Activated T-helper 1 cell treated with Interleukin-2 at 50 U/mL for 16 hours (primary cell): ENCODE measurements at places on chromosomes 2 and 18.

GRCh38 chr2:173248381-173248780 is 106.3 kb upstream of the CDCA7 start:
- DNase-seq = no peak

GRCh38 chr2:96839293-96839874 is 4.4 kb downstream of the ANKRD23 start:
- peak; percentile 80 for DNase-seq

DNA sequence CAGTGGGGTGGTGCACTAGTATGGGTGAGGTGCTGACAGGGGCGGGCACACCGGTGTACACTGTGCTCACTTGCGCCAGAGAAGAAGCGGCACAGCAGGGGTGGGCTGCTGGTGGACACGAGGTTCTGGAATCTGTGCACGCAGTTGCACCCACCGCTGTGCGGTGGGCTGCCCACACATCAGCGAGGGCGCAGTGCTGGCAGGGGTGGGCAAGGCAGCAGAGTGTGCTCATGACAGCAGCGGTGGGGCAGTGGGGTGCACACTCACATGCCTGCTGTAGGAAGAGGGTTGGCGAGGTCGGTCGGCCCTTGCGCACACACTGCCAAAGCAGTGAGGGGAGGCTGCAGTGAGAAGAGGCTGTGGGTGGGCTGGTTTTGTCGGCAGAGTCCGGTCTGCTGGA is 141.8 kb downstream of the GALNT13 start:
- DNase-seq = no peak

GRCh38 chr2:137964066-137964858 is at the start of gene HNMT:
TSS of gene HNMT (plus strand) at chr2:137964473. CDS start at chr2:137964492, 19 bp downstream.
- DNase-seq = no peak

DNA sequence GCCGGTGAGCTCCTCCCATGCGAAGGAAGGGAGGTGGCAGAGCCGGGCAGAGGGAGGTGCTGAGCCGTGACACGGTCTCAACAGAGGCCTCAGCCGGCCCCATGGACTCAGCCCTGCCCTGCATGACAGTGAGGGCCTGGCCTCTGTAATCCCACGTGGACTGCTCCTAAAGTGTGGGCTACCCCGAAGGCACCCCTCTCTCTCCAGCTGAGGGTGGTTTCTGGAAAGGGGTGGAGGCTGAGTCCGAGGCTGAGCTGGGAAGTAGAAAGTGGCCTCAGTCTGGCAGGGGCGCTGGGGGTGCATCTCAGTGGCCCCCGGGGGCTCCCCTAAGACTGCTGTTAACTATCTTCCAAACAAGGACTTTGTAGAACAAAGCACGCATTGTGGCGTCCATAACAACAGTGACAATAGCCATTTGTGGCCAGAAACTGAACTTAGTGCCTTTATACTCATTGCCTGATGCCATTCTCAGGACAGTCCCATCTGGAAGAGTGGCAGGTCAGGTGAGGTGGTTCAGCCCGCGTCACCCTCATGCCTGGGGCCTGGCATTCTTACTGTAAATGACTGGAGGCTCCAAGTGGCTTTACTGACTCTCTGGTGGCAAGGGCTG is 192.4 kb downstream of the TWIST2 start:
- no peak for DNase-seq

- DNase-seq = no peak
Observed at GRCh38 chr2:147232225-147232669, 612.6 kb upstream of the ACVR2A start.

DNA sequence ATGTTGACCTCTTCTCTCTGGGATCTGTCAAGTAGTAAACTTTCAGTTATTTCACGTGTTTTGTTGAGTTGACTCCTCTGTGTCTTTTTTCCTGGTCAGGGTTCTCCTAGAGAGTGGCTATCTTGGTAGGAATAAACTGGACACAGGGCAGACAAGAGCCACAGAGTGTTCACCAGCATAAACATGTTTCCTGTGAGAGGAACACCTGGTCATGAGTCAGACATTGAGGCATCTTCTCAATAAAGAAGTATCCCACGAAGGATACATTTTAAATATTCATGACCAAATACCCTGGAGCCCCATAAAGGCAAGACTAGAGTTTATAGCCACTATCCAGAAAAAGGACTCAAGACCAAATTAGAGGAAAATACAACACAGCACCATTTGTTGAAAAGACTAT is 269.7 kb upstream of the ZNF521 start:
- no peak for DNase-seq

GRCh38 chr2:132881546-132881945 is 211.5 kb upstream of the LYPD1 start:
- DNase-seq = no peak

- DNase-seq = no peak
Observed at GRCh38 chr2:101431486-101431885, 43.4 kb downstream of the RFX8 start.

DNA sequence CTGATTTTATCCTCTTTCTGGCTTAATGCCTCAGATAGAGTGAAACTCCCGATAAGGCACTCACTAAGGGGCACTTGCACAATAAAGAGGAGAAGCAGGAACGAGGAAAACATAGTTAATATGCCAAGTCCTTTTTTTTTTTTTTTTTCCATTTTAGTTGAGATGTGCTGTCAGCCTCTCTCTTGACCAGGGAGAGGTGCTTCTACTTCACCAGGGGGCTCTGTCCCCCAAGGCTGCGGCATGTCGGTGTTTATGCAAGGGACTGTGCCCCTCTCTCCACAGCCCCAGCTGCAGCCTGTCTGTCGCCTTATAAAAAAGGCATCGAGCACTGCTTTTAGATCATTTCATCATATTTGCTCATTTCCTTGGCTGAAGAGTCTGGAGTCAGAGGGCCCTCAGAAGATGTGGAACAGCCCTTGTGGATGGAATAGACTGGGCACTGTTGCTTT is 178.1 kb downstream of the SLC8A1 start:
- no peak for DNase-seq

DNA sequence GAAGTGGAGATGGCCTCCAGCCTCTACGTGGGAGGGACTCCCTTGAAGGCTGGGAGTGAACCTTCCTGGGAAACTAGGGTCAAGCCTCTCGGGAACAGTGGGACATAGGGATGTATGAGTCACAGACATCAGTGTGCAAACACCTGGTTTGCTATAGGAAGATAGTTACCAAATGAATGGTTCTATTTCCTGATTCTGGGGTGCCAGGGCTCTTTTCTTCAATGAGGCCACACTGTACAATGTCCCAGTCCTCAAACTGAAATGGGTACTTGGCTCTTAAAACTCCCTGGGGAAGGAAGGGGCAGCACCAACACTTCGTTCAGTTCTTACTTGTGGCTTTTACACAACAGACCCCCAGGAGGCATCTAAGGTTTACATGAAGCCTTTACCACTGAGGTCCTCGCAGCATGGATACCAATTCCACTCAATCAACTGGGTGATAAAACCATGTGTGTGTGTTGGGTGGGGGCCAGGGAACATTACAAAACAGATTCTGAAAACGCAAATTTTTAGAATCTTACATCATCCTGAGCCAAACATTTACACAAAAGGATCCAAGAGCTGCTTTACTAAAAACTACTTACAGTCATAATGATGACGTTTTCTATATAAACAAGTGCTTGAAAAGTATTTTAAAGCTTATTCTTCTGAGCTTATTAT is 10.4 kb downstream of the ERFE start:
- no peak for DNase-seq

- DNase-seq = no peak
Observed at GRCh38 chr18:11864471-11864870, 13.3 kb downstream of the CHMP1B start.

DNA sequence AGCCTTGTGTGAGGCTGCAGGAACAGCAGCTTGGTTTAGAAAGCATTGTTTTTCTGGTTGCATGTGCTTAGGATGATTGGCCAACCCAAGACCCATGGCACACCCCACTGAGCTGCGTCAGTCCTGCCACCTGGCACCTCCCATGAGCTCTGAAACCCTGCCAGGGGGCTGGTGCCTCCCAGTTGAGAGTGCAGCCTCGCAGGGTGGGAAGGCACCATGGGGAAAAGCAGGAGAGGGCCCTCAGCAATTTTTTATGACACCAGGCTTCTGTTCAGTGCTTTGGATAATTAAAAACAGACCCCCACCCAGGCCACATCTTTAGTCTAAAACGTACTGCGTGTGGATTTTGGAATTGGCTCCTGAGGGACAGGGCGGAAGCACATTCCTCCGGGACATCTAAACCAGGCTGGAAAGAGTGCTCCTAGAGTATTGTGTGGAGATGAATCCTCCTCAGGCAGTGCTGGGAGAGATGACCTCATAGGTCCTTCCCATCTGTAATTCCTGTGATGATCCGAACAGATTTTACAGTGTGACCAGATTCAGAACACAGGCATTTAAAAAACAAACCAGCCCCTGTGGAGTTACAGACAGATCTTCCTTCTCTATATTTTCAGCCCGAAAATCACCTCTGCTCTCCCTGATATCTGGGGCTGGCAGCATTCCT is 438.3 kb downstream of the ZNF521 start:
- DNase-seq = no peak

DNA sequence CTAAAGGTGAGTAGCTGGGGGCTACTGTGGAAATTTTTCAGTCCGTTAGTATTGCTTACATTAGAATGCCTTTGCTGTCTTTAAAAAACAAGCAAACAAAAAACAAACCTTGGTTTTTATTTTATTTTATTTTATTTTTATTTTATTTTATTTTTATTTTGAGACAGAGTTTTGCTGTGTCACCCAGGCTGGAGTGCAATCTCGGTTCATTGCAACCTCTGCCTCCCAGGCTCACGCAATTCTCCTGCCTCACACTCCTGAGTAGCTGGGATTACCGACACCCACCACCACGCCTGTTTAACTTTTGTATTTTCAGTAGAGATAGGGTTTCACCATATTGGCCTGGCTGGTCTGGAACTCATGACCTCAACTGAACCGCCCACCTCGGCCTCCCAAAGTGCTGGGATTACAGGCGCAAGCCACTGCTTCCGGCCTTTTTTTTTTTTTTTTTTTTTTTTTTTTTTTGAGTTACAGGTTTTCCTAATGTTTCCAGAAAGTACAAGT is 732.6 kb downstream of the KCNJ3 start:
- DNase-seq = no peak

DNA sequence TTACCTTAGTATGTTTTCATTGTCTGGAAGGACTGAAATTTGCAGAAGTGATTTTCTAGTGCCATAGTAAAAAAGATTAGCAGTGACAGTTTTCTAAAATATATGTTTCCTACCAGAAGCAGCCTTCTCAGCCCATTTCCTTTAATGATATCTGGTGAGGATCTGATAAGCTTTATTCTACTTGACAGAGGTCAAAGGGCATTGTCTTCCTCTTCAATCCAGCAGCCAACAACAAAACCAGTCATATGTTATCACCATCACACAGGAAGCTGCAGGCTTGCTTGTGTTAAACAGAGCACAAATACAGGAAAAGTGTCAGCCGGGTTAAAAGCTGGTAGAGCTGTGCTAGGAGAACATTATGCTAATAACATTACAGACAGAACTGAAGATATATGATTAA is 35.6 kb upstream of the ZSWIM2 start:
- DNase-seq = no peak

- DNase-seq = no peak
Observed at GRCh38 chr2:44442019-44442418, 80.3 kb downstream of the CAMKMT start.

GRCh38 chr18:75252136-75252535 is 41.5 kb downstream of the TSHZ1 start:
- no peak for DNase-seq

DNA sequence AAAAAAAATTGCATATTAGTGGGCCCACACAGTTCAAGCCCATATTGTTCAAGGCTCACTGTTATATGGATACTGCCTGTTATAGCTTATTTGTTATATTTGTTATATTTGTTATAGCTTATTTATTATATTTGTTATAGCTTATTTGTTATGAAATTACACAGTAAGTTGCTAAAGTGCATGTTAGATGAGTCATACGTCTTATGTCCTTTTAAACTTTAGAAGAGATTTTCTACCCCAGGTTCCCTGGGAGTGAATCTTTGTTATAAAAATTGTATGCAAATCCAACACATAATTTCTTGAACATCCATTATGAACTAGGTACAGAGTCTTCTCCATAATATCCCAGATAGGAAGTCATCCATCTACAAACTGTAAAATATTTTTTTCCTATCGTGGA is 22.1 kb downstream of the HTR2B start:
- no peak for DNase-seq

- no peak for DNase-seq
Observed at GRCh38 chr2:29747786-29748470, 173.5 kb downstream of the ALK start.

- no peak for DNase-seq
Observed at GRCh38 chr18:3281456-3282400, 19.8 kb downstream of the MYL12B start.

- no peak for DNase-seq
Observed at GRCh38 chr18:10140461-10141282, 226.9 kb downstream of the VAPA start.

DNA sequence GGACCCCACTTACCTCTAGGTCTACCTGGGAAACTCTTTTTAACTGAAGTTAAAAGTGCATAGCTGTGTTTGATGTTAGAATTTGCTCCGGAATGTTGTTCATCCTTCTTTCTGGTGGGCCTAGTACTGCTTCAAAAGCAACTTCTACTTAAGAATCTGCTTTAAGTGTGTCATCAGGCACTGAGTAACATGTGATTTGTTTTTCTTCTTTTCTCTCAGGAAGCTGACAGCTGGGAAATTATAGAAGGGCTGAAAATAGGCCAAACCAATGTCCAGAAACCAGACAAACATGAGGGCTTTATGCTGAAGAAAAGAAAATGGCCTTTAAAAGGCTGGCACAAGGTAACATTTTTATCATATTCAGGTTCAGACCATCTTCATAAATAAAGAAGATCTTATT is 122.9 kb downstream of the PRKRA start:
- no peak for DNase-seq

- no peak for DNase-seq
Observed at GRCh38 chr2:134782107-134782506, 56.3 kb upstream of the ACMSD start.

- DNase-seq = no peak
Observed at GRCh38 chr2:50385349-50385748, 646.6 kb downstream of the NRXN1 start.

DNA sequence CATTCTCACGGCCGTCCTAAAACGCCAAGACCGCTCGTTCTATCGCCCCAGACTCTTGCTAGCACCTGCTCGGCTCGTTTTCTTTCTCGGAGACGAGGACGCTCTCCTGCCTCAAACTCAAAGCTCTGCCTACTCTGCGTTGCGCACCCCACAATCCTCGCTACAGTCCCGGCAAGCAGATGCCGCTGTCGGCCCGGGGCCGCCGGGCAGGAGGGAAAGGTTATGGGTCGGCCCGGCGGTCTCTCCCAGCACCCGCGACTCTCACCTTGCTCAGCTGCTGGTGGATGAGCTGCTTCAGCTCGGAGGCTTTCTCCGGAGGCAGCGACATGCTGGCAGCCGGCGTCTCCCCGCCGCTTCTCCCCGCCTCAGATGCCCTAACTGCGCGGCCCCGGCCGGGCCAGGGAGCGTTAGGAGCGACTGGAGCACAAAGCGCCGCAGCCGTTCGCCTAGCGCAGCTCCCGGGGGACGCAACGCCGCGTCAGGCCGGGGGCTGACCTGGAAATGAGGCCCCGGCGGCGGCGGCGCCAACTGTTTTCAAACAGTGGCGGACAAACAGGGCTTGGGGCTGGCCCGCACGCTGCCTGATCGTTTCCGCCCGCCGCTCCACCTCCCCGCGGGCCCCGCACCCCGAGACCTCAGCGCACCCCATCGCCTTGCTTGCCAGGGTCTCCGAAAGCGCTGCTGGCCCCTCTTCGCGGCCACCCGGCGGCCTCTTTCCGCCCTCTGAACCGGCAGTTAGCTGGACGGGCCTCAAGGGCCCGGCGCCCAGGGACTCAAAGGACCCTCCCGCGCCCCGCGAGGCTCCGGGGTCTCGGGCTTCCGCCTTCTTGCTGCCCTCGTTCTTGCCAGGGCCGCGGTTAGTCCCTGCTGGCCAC is at the start of the genes CEP76 and PSMG2:
CEP76 (minus strand) TSS at position 503 of the 875 bp plus-strand sequence; CDS start at position 328, 175 bp downstream.
PSMG2 (plus strand) TSS at position 822 of the 875 bp plus-strand sequence. CDS start 66 bp downstream, outside the sequence.
- DNase-seq = peak; percentile 72

GRCh38 chr2:2260696-2261268 is 70.3 kb downstream of the MYT1L start:
- DNase-seq = no peak
